ENCODE measurements at places on chromosomes 3 and 15. TPM values are rescaled to one million over a fixed set of nuclear protein-coding genes. Genes with fewer than 3 reads are reported as not detected.

- no peak for DNase-seq
Measured at GRCh38 chr3:114886905-114887304, 260.2 kb downstream of the ZBTB20 start.

ARGFX gene
- not detected for total RNA-seq

GRCh38 chr15:68318008-68318835 is 40.7 kb downstream of the FEM1B start:
- DNase-seq = no peak

TGM4 gene
- total RNA-seq = not detected

DNA sequence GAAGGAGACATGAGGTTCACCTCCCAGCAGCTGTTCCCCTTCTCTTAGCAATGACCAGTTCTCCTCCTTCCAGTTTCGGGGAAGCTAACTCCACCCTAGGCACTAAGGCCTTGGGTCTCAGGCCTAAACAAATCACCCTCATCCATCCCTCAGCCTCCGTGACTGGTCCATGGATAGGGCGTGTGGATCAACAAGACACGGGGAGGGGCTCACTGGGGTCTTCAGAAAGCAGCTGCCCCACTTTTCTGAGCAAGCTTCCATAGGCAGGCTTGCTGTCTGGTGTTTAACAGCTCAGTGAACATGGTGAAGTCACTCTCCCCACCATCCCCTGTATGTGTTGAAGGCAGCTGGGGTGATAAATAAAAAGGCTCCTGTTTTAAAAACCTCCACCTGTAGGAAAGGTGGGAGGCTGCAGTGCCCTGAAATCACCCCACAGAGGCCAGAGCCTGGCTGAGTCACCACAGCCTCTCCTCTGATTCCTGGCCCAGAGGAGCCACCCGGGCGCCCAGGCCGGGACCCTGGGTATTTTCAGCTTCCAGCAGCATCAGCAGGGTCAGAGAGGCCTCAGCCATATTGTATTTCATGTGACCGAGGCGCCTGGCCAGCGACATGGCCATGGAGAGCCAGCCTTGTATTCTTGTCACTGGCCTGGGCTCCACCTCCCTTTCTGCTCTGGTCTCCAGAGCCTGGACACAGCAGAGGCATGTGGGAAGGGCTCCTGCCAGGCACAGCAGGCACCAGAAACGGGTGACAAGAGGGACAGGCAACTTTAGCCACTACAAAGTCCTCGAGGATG is 60.3 kb upstream of the HERC1 start:
- peak; percentile 54 for DNase-seq

STAC gene
- total RNA-seq = 30.7 TPM

HAPLN3 gene
- total RNA-seq = 3.5 TPM

PLS1 gene
- total RNA-seq = 27.8 TPM

DNA sequence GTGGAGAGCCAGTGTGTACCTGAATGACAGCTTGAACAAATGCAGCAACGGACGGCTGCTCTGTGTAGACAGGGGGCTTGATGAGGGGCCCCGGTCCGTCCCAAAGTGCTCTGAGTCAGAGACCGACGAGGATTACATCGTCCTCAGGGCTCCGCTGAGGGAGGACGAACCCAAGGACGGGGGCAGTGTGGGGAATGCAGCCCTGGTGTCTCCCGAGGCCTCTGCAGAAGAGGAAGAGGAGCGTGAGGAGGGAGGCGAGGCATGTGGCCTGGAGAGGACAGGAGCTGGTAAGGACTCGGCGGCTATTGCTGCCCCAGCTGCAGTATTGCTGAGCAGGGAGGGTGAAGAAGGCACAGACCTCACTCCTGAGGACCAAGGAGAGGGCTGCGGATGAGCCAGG is 54.4 kb upstream of the WNT7A start:
- no peak for DNase-seq

- DNase-seq = no peak
Measured at GRCh38 chr3:53822331-53822741, 23.9 kb downstream of the CHDH start.

ADAMTS7 gene
- 2.9 TPM for total RNA-seq

DNA sequence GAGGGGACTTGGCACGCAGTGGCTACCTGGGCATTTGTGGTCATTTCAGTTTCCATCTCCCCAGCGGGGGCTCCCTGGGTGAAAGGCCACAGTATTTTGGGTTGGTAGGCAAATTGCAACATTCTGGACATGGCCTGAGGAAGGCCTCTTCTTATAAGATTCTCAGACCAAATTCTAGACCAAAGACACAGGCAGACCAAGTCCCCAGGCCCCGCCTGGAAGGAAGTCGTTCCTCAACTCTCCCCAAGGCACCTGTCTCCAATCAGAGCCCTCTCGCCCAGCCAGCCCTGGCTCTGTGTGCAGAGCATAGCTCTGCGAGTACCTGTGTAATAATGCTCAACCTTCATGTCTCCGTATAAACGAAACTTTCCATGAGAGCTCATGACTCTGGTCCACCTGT is 53.1 kb downstream of the GRIP2 start:
- DNase-seq = no peak

DNA sequence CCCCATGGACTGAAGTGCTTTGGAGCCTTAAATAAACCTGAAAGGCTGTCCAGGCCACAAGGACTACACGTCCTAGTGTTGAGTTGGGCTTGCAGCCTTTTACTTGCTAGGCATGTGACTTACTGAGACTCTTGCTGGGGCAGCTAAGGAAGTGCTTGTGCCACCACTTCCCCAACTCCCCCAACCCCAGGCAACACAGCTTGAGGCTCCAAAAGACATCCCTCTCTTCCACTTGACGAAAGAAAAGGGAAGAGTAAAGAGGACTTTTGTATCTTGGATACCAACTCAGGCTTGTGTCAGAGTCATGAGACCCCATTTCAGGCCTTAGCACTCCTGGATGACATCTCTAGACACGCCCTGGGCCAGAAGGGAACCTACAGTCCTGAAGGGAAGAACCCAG is 109.8 kb downstream of the XRN1 start:
- peak; percentile 59 for DNase-seq

GRCh38 chr3:104519468-104520227 is 847.1 kb upstream of the ALCAM start:
- no peak for DNase-seq

DNA sequence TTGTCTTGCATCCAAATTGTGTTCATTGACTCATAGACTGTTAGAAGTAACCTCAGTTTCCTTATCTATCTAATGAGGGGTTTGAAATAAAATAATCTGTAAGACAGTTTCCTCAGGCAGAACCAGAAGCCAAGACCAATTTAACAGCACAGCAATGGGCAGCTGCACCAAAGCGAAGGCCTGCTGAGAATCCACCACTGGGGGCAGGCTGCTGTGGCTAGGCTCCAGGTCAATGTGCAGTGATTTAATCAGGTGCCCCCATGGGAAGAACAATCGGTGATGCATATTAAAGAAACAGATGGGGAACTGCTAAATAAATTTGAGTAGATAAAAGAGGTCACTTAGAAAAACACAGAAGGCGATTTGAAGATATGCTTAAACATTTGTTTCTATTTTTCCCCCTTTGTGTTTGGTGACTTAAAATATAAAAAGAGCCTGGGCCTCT is 28.0 kb upstream of the TMOD3 start:
- DNase-seq = no peak

HTR3E gene
- total RNA-seq = not detected

PLXNA1 gene
- 85.5 TPM for total RNA-seq

ITIH1 gene
- total RNA-seq = 0.40 TPM

DNA sequence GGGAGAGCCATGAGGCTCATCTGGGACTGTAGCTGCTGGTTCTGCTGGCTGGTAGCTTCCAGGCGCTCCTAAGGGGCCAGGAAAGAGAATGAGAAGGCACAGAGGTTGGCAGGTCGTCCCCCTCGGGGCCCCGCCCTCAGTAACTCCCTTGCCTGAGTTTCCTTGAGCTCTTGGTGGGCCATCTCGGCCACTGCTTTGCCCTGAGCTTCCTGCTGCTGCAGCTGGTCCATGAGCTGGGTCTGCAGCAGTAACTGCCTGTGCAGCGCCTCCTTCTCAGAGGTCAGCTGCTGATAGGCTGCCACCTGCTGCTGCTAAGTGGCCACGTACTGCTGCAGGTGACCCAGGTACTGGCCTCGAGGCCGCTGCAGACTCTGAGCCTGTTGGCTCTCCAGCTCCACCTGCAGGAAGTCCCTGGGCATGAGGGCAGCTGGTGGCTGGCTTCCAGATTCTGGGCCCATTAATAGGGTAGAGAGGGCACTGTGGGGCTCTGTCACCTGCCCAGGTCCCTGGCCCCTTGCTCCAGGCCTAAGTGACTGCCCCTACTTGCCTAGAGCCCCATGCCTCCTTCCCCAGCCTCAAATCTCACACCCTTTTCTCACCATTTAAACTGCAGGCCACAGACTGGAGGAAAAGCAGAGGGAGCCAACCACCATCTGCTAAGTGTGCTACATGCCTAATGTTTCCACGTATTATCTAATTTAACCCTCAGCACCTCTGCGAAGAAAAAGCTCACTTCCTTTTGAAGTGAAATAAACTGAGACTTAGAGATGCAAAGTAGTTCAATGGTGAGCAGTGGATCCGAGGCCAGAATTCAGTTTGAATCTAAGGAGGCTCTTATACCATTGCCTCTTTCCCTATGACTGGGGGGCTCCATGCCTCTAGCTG is 10.8 kb upstream of the VPS33B start:
- DNase-seq = peak; percentile 91

CHRNA7 gene
- 1.5 TPM for total RNA-seq

TNFAIP8L3 gene
- total RNA-seq = 5.0 TPM

DNA sequence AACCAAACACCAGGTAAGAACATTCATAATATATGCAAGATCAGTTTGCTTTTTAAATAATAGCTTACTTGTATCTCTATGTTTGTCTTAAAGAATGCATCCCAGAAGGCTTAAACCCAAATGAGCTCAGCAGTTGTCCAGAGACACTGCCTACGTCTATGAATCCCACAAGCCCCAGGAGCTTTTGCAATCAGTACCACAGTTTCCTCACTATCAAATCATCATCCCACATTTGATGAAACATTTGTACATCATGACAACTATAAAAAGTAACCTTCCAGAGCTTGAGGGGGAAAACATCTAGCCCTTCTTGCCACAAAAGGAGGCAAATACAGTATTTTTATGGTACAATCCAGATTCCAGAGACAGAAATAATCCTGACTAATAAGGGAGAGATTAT is 63.7 kb downstream of the ATP8B4 start:
- DNase-seq = no peak

DNA sequence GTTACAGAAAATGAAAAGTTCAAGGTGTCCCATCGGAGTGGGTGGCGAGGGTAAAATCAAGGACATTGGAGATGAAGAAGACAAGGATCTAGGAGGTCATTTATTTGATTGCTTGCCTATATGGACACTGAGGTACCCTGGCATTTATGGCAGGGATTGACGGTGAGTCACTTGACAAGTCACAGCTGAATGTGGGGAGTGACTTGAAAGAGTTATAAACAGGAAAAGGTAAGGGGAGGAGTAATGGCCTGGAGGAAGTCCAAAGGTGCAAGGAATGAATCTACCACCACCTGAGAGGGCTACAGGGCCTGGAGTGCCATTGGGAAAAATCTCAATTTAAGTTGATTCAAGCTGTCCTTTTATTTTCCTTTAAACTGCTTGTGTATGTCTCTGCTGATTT is 11.8 kb upstream of the SGO1 start:
- DNase-seq = no peak

DNA sequence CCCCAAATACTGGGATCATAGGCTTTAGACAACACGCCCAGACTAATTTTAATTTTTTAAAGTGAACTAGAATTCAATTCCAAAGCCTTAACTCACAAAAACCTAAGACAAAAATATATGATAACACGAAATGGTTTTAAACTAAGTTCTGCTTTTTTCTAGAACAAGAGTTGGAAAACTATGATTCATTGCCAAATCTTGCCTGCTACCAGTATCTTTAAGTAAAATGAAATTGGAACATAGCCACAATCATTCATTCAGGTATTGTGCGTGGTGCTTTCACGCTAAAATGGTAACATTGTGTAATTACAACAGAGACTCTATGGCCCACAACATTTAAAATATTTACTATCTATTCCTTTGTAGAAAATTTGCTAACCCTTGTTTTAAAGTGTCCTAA is 488.0 kb upstream of the ZNF385D start:
- no peak for DNase-seq

DNA sequence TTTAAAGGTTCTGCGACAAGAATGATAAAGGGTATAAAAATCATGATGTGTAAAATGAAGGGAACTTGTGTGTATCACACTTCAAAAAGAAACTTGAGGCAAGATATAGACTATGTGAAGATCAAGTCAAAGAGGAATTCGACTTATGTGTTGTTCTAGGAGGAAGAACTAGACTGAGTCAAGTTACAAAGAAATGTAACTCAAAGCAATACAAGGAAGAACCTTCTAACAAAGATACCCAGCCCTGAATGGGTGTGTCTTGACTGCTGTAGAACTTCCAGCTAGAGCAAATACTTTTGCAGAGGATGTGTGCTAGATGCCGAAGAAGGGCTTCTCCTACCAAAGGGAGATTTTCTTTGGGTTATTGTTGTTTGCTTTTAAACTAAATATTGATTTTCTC is 2.4 kb downstream of the SLC49A4 start:
- no peak for DNase-seq

TLR9 gene
- total RNA-seq = not detected

- DNase-seq = no peak
Measured at GRCh38 chr3:157752956-157753786, 250.0 kb upstream of the VEPH1 start.

GRCh38 chr15:81880833-81881232 is 165.0 kb downstream of the MEX3B start:
- no peak for DNase-seq

- DNase-seq = no peak
Measured at GRCh38 chr15:71790081-71790480, 20.3 kb upstream of the NR2E3 start.

DNA sequence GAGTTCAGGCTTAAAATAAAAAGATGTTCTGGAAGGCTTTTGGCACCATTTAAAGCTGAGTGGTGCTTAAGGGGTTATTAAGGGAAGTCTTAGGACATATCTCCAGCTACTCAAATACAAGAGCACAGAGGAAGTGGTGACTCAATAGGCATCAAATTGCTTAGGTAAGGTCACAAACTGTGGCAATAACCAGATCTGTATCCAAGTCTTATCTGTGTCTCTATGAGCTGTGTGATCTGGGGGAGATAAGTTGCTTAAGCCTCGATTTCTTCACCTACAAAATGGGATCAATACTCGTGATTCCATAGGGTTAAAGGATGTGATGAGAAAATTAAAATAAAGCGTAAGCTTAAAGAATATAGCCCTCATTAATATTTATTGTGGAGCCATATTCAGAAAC is 7.6 kb downstream of the HDC start:
- DNase-seq = no peak

- DNase-seq = no peak
Measured at GRCh38 chr3:108554913-108555571, 34.2 kb downstream of the CIP2A start.

C3orf49 gene
- not detected for total RNA-seq

SCAANT1 gene
- total RNA-seq = not detected

DNA sequence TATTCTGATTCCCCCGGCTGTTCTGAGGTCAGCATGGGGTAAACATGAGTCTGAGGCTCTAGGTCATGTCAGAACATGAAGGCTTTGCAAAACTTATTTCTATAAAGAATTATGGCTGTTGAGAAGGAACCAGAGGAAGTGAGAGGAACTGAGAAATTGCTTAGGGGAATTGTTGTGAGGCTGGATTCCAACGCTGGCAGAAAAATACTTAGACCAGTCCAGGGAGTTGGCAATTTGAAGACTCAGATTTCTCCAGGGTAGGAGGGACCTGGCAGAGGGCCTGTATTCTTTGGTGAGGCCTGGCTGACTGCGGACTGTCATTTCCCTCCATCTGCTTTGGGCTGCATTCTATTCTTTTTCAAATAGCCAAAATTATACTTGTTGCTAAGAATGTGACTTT is 155.5 kb downstream of the PLD1 start:
- DNase-seq = no peak

Measured in upper lobe of left lung (tissue), 6 donors.